ENCODE measurements at places on chromosomes 5 and 9.

- no peak for DNase-seq
These were observed 40.2 kb downstream of the MRPL36 start for GRCh38 chr5:1759378-1759970.

DNA sequence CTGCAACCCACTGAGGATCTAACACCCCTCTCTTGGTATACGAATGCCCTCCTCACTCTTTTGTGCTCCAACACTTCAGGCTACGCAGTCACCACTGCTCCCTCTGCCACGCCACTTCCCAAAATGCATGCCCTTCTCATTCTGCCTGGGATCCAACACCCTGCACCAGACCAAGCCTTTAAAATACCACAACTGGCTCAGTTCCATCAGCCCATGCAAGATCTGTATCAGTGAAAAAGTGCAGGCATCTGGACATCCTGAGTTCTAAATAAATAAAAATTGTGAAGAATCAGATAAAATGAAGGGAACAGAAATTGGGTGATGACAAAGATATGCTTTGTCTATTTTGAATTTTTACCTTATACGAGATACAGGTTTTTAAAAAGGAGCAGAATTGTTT lies 2.7 kb downstream of the NDUFB6 start:
- DNase-seq: no peak

DNA sequence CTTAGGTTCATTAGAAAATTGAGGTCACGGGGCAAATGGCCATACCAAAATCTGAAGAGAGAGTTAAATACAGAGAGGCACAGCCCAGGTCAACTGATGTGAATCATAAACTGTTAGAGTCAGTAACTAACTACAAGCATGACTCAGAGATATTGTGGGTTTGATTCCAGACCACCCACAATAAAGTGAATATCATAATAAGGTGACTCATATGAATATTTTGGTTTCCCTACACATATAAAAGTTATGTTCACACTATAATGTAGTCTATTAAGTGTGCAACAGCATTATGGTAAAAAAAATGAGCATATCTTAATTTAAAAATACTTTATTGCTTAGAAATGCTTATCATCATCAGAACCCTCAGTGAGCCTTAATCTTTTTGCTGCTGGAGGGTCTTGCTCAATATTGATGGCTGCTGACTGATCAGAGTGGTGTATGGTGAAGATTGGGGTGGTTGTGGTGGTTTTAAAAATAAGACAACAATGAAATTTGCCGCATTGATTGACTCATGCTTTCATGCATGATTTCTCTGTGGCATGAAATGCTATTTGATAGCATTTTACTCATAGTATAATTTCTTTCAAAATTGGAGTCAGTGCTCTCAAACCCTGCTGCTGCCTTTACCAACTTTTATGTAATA lies 53.1 kb upstream of the EDIL3 start:
- no peak for DNase-seq

DNA sequence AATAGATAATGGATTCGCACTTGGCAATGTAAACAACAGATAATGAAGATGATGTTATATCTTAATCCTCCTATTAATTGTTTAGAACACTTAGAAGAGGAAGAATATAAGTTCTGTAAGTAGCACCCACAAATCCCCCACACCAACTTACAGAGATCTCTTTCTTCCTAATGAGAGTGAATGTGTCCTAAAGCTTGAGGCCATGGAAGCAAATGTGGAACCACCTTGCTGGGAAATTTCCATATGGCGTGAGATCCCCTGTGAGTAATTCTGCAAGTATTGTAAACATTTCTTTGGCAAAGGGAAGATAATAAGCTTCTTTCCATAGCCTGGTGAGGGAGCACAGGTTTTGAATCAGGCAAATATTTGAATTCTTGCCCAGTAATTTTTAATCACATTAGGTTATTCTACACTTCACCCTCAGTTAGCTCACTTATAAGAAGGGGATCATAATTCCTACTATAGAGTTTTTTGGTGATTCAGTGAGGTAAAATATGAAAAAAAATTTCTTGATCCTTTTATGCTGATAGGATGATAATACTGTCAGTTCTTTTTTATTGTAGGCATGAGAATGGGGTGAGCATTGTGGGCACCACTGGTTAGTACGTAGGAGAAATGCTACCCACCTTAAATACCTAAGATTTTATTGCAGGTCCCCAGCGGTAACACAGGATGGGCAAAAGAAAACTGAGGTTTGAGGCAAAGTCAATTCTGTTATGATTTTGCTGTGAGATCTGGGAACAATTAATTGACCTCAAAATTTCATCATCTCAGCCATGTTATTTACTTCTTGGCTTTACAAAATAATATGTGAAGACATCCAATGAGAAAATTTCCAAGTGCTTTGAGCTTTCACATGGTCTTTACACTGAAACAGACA lies 574.8 kb downstream of the PSAT1 start:
- DNase-seq: no peak

GRCh38 chr9:120412425-120412951 lies 167.5 kb downstream of the CDK5RAP2 start:
- no peak for DNase-seq

DNA sequence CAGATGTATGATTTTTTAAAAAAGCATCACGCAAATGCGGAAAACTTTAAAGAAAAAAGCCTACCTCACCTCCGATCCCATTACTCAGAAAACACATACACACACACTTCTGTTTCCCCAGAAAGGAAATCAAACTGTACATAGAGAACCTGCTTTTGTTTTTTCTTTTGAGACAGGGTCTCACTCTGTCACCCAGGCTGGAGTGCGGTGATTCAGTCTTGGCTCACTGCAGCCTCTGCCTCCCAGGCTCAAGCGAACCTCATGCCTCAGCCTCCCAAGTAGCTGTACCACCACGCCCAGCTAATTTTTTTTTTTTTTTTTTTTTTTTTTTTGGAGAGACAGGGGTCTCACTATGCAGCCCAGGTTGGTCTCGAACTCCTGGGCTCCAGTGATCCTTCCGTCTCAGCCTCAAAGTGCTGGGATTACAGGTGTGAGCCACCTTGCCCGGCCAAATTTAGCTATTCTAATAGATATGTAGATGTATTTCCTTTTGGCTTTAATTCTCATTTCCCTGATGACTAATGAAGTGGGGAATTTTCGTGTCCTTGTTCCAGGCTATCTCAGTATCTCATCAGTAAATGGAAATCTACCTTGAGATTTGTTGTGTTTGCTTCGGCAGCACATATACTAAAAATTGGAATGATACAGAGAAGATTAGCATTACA lies 25.7 kb upstream of the EEIG1 start:
- DNase-seq: no peak

DNA sequence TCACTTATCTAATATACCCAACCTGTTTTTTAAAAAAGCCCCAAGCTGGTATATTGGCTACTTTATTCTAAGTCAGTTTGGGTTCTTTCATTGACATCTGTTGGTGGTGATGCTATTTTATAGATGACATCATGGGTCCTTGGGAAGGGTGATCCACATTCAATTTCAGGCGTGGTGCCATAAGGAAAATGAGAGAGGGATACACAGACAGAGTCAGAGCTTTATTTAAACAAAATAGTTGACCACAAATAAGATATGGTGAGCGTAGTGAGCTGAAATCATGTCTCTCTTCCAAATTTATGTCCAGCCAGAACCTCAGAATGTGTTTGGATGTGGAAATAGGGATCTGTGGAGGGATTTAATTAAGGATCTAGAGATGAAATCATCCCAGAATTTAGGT lies 302.4 kb downstream of the MAT2B start:
- DNase-seq: no peak

DNA sequence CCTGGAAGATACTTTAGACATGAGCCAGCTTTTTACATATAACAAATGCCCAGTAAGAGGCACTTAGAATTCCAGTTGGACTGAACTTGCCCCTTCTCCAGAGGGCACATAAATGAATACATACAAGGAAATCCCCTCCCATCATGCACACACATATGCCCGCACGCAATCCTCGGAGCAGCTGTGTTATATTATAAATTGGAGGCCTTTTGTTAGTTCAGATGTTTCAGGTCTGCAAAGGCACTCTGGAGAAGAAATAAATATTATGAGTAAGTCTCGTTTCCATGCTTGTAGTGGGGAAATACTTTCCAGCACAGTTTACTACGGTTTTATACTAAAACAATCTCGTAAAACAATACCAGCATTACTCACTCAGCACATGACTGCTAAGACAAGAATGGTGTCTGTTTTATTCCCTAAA lies 17.6 kb upstream of the MUSK start:
- DNase-seq: no peak

- no peak for DNase-seq
These were observed 94.4 kb upstream of the IFNE start for GRCh38 chr9:21576331-21577189.

DNA sequence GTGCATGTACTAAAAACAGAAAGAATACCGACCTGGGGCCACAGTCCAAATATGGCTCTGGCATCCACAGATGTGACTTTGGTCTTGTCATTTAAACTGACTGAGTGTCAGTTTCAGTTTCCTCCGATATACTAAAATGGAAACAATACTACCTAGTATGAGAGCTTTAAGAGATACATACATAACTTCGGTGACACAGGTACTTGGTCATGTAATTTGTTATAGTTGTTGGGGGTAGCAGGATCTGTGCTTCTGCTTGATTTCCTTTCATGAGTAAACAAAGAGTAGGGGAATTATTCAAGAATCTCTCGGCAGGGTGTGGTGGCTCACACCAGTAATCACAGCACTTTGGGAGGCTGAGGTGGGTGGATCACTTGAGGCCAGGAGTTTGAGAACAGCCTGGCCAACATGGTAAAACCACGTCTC lies 32.1 kb downstream of the MTMR12 start:
- no peak for DNase-seq

- no peak for DNase-seq
These were observed 192.2 kb downstream of the DMAC1 start for GRCh38 chr9:7607421-7607820.

DNA sequence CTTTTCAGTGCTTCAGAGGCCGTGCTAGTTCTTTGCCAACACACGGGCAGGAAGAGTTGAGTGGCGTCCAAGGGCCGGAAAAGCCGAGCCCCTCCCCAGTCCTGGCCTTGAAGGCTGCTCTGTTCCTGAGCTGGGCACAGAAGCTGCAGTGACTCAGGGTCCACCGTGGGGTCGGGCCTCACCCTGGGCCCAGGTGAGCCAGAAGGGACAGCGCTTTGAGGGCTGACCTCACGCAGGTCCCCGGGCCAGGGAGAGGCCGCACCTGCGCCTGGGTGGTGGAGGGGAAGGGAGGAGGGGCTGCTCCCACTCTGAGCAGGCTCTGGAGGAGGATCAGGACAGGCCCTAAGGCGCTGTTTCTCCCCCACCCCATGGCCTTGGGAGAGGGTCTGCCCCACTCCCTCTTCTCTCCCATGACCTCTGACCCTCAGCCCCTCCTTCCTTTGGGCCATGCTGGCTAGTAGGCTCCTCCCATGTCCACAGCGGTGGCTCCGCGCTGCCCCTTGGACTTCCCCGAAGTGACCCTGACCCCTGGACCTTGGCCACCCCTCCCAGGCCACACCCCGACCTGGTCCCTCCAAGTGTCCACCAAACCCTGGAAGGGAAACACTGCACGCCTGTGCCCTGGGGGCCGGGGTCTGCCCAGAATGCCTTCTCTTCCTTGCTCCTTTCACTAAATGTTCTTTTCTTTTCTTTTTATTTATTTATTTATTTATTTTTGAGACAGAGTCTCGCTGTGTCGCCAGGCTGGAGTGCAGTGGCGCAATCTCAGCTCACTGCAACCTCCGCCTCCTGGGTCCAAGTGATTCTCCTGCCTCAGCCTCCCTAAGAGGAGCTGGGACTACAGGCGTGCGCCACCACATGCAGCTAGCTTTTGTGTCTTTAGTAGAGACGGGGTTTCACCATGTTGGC lies 19.7 kb upstream of the SLC6A19 start:
- DNase-seq: no peak

DNA sequence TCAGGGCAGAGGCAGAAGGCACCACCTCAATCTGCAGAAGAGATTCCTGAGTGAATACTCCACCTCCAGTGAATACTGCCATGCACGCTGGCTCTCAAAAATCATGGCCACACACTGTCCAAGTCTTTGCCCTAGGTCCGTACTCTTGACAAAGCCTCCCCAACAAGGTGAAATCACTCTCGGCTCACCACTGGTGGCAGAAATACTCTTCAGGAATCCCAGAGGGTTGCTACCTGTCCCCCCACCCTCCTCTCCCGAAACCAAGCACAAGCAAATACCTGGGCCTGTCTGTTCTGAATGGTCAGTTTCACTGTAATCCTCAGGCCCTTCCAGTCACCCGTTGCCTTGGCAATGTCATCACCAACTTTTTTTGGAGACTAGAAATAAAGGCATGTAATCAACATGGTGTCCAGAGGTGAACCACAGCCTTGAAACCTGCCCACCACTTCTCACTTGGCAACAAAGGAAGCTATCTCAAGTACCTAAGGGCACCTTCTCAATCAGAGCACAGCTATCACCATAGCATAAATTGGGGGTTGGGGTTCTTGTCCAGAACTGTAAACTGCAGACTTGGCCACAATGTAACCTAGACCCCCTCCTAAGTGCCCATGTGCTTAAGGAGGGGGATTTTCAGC lies 1.8 kb downstream of the RPL12 start:
- DNase-seq: no peak

DNA sequence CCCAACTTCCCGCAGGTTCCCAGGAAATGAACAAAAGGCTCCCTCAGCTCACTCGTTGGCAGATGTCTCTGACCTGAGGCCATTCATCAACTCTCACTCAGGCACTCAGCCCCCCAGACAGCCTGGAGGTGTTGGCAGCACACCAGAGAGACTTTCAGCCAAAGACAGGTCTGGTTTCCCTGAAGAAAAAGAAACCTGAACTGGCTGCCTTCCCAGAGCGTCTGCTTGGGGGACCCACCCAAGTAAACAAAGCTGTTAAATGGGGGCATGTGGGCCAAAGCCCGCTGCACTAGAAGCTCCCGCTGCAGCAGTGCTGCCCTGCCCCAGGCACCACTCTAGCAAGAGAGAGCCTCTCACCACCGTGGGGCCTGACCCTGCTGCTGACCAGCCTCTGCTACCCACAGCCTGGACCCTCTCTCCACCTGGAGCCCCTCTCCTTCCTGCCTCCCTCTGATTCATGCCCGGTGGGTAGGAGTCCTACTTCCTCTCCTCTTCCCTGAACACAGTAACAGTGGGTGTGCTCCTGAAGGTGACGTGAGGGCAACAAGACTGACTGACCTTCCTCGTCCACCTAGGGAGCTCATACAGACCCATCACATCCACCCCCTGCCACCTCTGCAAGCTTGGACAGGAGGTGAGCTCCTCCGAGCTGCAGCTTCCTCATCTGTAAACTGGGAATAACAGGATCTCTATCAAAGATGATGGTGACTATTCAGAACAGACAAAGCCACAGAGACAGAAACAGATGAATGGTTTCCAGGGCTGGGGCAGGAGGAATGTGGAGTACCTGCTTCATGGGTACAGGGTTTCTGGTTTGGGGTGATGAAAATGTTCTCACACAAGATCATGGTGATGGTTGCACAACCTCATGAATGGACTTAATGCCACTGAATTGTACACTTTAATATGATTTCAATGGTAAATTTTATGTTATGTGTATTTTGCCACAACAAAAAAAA lies 31.0 kb upstream of the GABRP start:
- no peak for DNase-seq

All from stimulated activated CD8-positive, alpha-beta memory T cell treated with anti-CD3 and anti-CD28 coated beads, Interleukin-15, amount 100 ng/mL, for 48 hours (primary cell).